Stimulated activated CD4-positive, alpha-beta T cell treated with anti-CD3 and anti-CD28 coated beads, Interleukin-4, amount 100 ng/mL, for 4 hours (primary cell): ENCODE measurements at places on chromosomes 13 and 19.

DNA sequence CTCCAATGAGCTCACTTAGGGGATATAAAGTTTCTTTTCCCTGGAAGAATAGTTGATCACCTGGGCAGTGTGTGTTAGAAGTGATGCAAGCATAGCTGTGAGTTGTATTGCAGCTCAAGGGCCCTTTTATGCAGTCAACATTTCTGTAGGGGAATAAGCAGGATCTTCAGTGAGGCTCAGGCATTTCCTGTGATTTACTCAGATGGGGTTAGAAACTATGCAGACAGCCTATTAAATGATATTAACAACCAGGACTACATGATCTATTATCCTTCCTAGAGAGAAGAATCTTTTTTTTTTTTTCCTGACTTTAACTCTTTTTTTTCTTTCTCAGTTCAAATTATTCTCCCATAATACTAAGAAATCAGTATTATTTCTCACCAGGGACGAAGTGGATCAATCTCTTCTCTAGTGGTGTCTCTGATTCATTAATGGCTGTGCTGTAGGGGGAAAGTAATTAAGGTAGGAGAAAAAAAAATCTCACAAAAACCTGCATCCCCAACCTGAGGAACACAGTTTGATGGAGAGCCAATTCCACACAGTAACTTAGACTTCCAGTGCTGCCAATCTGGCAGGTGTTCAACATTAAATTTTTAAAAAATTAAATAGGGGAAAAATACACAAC, 126.4 kb upstream of the SLC10A2 start:
- DNase-seq: no peak

- DNase-seq: no peak
These were observed 64.8 kb upstream of the F7 start for GRCh38 chr13:113040597-113041292.

DNA sequence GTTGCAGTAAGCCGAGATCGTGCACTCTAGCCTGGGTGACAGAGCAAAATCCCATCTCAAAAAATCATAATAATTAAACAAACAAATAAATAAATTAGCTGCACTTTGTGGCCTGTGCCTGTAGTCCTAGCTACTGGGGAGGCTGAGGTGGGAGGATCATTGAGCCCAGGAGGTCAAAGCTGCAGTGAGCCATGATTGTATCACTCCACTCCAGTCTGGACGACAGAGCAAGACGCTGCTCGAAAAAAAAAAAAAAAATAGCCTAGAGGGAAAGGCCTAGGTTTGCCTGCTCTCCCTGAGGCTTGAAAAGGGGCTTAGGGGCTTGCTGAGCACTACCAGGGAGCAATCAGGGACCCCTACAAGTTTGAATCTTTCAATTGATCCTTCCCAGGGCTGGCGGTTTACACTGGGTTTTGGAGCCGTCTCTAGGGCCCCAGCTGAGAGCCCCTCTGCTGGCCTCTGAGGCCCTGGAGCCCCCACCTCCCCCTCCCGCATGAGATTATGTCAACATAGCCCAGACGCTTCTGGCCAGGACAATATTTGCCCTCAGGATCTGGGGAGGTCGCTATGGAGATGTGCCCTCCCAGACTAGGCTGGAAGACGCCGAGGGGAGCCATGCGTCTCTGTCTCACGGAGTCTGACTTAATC, 10.4 kb upstream of the GIPR start:
- no peak for DNase-seq

- DNase-seq: no peak
These were observed 42.9 kb upstream of the ZNF14 start for GRCh38 chr19:19775891-19776205.

- DNase-seq: peak; percentile 63
These were observed 5.4 kb downstream of the CCDC61 start for GRCh38 chr19:46000491-46001246.

DNA sequence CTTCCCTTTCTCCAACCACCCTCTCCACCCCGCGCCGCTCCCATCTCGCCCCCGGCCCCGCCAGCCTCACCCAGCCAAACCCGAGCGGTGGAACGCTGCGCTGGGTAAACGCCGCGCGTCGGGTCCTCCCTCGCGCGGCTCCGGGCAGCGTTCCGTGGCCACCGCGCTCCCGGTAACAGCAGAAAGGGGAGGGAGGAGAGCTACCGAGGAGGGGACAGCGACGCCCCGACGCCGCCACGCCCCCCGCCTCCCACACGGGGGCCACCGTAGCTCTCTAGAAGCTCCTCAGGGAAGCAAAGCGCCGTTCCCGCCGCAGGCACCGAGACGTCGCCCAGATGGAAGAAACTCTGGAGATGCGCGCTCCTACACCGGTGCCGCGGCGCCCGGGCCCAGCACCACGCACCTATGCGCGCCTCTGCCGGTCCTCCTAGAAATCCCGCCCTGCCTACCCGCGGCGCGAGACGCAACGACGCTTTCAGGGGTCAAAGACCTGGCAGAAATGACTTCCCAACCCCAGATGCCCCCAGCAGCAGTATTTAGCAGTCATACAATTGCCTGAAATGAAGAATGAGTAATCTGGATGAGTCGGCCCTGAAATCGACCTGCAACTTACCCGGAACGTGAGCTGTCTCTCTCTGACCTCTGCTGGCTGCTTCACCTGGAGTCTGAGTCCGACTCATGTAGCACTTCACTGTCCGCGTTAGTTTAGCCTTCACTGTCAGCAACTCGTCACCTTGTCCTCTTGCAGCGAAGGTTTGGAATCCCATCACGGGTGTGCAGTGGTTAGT, at the start of gene RUBCNL:
TSS of gene RUBCNL (minus strand) at position 189 of the 788 bp plus-strand sequence. CDS start 14,777 bp downstream, outside the sequence.
- DNase-seq: peak; percentile 15

GRCh38 chr19:31378404-31378803, 29.2 kb upstream of the TSHZ3 start:
- DNase-seq: no peak

DNA sequence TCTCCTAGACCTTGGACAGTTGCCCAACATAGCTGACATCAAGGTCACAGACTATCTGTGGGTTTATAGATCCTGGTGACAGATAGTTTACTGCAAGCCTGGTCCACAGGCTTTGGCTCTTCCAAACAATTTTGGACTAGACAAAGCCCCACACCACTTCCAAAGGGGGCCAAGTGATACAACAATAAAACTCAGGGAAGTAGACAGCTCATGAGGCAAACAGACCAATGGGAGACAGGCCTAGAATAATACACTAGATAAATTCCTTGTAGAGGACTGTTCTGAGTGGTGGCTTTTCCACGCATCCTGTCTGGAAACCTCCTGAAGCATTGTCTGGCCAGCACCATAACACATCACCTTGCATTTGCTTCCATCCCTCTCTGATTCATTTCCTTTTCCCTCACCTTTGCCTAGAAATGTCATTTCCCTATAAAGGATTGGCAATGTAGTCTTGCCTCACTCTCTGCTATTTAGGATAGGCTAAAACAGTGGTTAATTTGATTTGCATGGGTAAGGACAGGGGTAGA, 284.2 kb downstream of the POU4F1 start:
- DNase-seq: no peak

- DNase-seq: no peak
These were observed 181.2 kb downstream of the FGF9 start for GRCh38 chr13:21852043-21852442.

DNA sequence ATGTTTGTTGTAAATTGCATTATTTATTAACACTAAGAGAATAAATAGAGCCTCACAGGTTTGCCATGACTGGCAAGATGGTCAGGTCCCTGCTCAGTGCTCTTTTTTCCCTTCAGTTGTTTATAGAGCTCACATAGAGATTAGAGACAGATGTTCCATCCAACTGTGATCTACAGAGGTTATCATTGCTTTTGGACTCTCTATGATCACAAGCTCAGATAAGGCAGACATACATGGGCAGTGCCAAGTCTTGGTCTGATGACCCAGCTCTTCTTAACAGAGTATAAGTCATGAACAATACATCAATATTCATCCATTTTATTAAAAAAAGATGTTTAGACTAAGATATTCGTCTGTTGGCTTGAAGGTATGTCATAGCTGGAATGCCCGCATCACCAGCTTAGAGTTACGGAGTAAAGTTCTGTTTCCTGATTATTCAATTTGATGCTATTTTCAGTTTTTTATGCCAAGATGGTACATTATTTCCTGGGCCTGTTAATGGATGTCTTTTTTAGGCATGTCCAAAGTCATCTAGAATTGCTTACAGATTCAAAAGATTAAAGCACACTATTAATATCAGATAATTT, 729.8 kb upstream of the SLC10A2 start:
- no peak for DNase-seq

DNA sequence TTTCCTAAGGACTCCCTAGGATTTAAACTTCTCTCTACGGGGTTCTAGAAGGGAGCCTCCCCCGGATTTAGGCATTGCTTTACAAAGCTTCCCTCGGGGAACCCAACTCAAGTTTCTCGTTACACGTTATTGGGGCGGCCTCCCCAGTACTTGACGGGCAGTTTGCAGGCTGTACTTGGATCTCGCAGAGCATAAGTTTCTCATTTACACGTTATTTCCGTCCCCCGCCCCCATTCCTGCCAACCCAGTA, 584 bp downstream of the SMG9 start:
- no peak for DNase-seq

- peak; percentile 22 for DNase-seq
These were observed 229.7 kb downstream of the KCNRG start for GRCh38 chr13:50244713-50245574.

DNA sequence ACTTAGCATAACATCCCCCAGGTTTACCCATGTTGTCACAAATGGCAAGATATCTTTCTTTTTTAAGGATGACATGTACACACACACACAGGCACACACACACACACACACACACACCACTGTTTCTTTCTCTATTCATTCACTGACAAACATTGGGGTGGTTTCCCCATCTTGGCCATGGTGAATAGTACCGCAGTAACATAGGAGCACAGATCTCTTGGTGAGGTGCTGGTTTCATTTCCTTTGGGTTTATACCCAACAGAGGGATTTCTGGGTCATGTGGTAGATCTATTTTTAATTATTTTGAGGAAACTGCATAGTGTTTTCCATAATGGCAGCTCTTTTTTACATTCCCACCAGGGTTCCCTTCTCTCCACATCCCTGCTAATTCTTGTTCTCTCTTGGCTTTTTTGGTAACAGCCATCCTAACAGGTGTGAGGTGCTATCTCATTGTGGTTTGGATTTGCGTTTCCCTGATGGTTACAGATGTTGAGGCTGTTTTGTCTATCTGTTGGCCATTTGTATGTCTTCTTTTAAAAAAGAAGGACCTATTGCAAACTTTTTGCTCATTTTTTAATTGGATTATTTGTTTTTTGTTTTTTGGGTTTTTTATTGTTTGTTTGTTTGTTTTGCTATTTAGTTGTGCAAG, 251.7 kb upstream of the IRS2 start:
- no peak for DNase-seq

GRCh38 chr19:43997631-43998290, 5.0 kb upstream of the ZNF230 start:
- no peak for DNase-seq

DNA sequence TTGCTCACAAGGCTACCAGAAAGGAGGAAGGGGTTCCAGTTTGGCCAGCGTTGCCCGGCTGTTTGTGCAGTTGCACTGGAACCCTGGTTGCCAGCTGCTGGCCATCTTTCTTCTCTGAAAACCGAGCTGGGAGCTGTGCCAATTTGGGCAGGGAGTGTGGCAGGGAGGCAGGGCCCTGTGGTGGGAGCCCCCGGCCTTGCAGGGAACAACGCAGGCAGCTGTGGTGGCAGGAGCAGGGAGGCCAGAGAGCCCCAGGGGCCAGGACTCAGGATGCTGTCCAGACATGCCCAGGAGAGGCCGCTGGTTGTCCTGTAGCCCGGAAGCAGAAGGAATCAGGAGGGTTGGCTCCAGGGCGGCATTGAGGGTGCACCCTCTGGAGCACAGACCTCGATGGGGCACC, 4.8 kb downstream of the KMT5C start:
- no peak for DNase-seq

GRCh38 chr13:65966991-65967451, 1263.1 kb downstream of the PCDH9 start:
- no peak for DNase-seq

GRCh38 chr13:54989418-54989817, 1960.8 kb downstream of the OLFM4 start:
- no peak for DNase-seq

DNA sequence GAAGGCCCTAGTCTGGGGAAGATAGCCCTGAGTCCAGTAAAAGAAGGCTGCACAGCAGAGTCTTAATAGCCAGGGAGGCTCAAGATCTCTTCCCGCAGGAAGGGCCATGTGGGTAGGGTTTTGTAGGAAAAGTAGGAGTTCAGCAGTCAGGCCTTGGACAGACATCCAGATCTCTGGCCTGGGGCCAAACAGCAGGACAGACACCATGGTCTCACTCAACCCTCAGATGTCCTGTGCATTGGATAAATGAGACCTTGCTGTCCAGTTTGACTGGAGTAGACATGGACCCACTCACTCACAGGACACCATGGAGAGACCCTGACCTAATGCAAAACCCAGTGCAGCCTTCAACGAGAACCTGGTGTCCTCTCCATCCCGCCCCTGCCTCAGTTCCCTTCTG, 3.9 kb downstream of the OCEL1 start:
- no peak for DNase-seq

DNA sequence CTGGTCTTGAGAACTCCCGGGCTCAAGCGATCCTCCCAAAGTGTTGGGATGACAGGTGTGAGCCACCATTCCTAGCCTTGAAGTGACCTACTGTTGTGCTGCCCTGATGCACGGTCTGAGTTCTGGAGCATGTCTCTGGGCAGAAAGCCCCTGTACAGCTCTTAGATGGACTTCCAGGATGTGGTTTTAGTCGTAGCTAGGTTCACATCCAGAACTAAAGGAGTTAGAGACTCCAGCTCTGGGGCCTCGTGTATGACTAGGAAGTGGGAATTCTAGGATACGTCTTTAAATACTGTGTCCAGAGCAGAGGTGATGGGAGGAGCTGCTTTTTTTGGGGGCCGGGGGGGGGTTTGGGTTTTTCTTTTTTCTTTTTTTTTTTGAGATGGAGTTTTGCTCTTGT, 12.2 kb downstream of the UPF1 start:
- DNase-seq: no peak

- no peak for DNase-seq
These were observed 1.1 kb downstream of the TECR start for GRCh38 chr19:14530506-14530905.

- DNase-seq: no peak
These were observed 34.1 kb upstream of the GAS6 start for GRCh38 chr13:113897966-113898365.

GRCh38 chr13:76968041-76968440, 19.7 kb downstream of the ACOD1 start:
- DNase-seq: no peak

GRCh38 chr19:17869114-17869608, 2.6 kb upstream of the SLC5A5 start:
- no peak for DNase-seq
